Activated naive CD4-positive, alpha-beta T cell treated with anti-CD3 and anti-CD28 coated beads for 36 hours (primary cell): ENCODE measurements at places on chromosomes 7 and 10.

- no peak for DNase-seq
Measured at GRCh38 chr10:69056129-69056528, 31.8 kb upstream of the SRGN start.

DNA sequence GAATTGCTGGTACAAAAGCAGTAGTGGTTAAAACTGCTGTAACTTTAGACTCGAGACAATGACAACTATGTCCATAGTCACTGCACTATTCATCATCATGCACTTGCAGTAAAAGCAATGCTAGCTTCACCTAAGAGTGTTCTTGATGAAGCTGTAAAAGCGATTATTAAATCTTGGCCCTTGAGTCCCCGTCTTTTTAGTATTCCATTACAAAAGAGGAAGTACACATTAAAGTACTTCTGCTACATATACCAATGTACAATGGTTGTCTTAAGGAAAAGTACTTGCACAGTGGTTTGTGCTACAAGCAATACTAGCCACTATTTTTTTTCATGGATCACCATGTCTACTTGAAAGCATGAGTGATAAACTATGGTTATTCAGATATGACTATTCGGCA, 78.3 kb downstream of the ATAD1 start:
- DNase-seq = no peak

- DNase-seq = no peak
Measured at GRCh38 chr7:134702366-134703240, 56.0 kb downstream of the BPGM start.

- DNase-seq = peak; percentile 1
Measured at GRCh38 chr7:2945171-2945570, 98.5 kb downstream of the CARD11 start.

- DNase-seq = no peak
Measured at GRCh38 chr10:87656431-87657072, 3.1 kb upstream of the PAPSS2 start.

GRCh38 chr7:122329145-122329802, 24.7 kb upstream of the FEZF1 start:
- DNase-seq = no peak

- no peak for DNase-seq
Measured at GRCh38 chr7:9071160-9071762, 637.9 kb downstream of the NXPH1 start.

GRCh38 chr7:30879139-30880124, 32.2 kb upstream of the AQP1 start:
- no peak for DNase-seq

DNA sequence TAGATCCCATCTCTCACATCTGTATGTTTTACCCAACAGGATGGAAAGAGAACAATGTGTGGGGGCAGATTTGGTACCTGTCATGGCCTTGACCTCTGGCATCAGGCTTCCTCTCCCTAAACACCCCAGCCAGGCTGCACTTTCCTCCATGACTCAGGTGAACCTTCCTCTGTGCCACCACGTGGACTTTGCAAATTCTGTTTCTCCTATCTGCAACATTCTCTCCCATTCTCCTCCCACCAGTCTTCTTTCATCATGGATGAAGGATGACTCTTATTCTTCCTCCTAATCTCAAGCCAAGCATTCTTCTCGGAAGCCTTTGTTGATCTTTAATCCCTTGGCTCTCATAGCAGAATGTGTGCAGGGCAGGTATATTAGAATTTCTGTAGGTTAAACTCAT, 355.4 kb downstream of the KCNMA1 start:
- no peak for DNase-seq

GRCh38 chr10:42690449-42691360, 52.3 kb upstream of the ZNF33B start:
- no peak for DNase-seq

DNA sequence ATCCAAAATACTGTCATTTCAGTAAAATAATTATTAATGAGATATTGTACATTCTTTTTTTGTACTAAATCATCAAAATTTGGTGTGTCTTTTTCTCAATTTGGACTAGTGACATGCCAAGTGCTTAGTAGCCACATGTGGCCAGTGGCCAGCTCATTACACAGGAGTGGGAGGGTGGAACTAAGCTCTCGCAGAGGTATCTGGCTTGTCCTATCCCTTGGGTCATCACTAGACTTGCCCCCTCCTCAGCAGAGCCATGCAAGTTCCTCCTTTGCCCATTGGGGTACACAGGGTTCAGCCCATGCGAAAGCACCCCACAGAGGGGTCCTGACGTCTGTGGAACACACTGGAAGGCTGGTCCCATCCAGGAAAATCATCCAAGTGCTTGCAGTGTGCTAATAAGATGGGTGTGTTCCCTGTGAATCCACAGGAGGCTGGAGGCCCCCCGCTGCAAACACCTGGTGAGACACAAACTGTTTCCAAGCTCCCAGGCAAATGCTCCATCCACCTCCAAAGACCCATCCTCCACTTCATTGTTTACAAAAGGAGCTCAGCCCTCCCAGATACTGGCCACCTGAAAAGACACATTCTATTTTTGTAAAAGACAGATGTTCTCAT, 1.3 kb downstream of the ARHGAP22 start:
- no peak for DNase-seq

GRCh38 chr10:111709603-111710002, 474.0 kb downstream of the GPAM start:
- no peak for DNase-seq
